ENCODE measurements at places on chromosomes 16 and 17.

- no peak for DNase-seq
Observed at GRCh38 chr17:4497101-4497824, 1.4 kb upstream of the SPNS2 start.

GRCh38 chr16:1338119-1338730, 4.8 kb downstream of the BAIAP3 start:
- DNase-seq, result peak; percentile 31

DNA sequence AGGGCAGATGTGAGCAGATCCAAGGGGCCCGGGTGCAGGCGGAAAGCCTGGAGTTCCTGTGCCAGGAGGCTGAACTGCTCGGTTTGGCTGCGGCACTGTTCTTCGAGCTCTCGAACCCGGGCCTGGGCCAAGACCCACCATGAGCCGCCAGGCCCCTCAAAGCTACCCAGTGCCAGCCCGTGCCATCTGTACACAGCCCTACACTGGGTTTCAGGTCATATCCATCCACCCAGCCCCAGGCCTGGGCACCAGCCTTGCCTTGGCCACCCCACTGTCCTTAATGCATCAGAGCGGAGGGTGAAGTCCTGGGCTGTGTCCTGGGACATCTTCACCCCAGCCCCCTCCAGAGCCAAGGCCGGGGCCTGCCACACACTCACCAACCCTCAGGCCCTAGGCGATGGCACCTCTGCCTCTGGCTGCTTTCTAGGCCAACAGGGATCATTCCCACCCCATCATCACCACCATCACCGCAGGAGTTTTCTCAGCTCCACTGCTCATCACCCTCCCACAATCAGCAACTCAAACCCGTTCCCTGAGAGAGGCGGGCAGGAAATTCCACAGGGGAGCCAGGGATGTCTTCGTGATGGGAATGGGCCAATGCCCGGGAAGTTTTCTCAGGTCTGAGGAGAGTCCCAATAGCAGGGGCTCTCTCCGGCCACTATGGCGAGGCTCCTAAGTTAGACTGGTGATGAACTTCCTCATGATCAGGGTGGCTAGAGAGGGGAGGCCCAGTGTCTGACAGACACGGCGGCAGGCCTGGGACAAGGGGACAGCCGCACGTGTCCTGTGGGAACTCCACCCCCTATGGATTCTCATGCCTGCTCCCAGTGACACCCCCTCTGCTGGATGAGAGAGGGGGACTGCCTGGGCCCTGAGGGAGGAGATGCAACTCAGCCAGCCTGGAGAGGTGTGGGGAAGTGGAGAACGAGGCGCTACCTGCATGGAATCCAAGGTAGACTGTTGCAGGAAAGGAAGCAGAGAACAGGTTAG, 9.1 kb downstream of the TSPOAP1 start:
- no peak for DNase-seq

GRCh38 chr16:53503991-53504663, 1.1 kb upstream of the AKTIP start:
- DNase-seq, result peak; percentile 5

DNA sequence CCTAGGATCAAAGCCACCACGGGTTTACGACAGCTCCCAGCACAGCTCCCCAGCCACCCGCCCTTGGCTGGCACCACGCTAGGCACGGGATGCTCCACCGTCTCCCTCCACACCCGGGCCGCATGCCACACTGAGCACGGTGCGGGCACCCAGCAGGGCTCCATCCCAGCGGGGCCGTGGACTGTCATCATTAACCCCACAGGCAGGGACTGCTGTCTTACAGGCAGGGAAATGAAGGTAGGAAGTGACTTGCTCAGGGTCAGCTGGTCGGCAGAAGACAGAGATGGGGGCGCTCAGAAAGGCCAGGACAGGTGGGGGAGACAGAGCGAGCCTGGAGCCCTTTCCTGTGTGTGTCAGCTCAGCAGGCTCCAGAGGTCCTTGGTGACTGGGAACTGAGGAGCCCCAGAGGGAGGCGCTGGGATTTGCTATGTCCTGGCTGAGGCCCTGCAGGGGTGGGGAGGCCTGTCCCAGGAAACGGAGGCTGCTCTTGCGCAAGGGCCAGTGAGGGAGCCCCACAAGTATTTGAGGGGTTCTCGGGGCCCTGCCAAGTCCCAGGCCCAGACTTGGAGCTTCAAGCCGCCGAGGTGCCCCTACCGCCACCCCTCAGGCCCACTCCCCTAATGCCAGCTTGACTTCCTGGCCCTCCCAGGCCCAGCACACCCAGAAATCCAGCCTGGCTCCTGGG, 3.2 kb downstream of the UBALD1 start:
- DNase-seq, result no peak
